NCI-H2081 (cell line): ENCODE measurements at places on chromosomes 2 and 18.

DNA sequence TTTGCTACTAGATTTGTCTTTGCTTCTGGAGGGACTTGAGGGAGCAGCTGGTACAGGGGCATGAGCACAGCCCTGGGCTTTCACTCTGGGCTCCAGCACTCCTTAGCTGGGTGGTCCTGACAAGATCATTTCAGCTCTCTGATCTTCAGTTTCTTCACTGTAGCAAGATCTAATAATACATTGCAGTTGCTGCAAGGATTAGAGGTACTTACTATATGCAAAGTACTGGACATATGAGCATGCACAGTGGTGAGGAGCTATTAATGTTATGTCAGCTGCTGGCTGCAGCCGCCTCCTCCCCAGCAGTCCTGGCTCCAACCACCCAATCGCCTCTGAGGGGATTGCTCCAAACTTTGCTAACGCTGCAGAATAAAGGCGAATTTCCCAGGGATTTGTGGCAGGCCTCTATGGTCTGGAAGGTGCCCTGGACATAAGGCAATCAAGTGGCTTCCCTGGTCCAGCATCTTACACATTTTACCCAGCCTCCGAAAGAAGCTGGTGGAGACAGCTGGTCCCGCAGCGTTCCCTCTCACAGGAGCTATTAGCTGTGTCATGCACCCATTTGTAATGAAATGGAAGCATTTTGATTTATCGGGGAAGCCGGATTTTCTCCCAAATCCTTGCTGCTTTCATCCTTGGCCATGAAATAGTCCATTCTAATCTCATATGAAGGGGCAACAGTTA, 96.7 kb downstream of the RHOB start:
- no peak for DNase-seq

- DNase-seq: no peak
Observed at GRCh38 chr2:46380038-46380940, 83.1 kb downstream of the EPAS1 start.

GRCh38 chr2:60906395-60906794, 25.0 kb downstream of the REL start:
- DNase-seq: no peak

DNA sequence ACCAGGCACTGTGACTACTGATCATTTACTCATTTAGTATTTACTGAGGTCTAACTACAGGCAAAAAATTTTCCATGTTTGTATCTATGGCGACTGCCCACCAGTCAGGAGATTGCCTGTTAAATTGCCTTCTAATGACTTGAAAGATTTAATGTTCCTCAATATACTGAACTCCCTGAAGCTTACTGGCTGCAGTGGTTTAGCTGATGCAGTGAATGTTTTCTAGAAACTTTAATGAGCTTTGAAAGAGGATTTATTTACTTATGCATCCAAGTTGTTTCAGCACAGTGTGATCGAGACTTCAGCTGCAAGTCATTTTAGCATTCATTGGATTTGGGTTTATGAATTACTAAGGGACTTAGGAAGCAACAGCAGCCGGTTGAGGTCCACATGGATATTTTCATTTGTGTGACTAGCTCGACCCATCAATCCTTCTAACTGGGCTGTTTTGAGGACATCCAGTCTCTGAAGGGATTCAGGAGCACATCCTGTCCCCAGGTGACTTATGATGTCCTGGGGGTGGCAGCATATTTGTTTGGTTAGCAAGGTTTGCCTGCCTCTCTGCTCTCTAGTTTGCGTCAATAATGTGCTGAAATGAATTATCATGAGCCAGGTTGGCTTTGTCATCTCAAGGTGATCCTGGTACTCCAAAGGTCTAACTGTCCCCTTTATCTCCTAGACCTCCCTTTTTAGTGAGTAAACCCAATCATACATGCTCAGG, 26.8 kb downstream of the ACMSD start:
- DNase-seq: no peak

DNA sequence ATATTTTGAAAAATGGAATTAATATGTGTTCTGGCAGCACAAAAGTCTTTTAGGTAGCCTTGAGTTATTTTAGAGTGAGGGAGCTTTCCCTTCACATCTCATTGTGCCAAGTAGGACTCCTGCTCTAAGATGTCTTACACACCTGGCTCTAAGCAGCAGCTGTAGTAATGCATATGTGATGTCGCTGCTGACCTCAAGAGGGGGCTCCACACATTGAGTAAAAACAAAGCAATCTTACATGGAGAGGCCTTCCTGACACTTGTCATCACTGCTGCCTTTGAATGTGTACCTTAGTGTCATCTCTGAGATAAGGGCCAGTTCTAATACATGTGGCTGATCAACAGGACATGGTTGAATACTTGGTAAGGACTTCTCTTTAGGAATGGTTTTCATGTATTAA, 75.8 kb downstream of the ACTR3 start:
- DNase-seq: peak; percentile 6

GRCh38 chr2:217993817-217994463, 8.9 kb downstream of the TNS1 start:
- peak; percentile 42 for DNase-seq

GRCh38 chr2:68172521-68172920, 14.8 kb downstream of the PNO1 start:
- DNase-seq: no peak

- DNase-seq: no peak
Observed at GRCh38 chr18:71027531-71027930, 738.7 kb downstream of the SOCS6 start.

DNA sequence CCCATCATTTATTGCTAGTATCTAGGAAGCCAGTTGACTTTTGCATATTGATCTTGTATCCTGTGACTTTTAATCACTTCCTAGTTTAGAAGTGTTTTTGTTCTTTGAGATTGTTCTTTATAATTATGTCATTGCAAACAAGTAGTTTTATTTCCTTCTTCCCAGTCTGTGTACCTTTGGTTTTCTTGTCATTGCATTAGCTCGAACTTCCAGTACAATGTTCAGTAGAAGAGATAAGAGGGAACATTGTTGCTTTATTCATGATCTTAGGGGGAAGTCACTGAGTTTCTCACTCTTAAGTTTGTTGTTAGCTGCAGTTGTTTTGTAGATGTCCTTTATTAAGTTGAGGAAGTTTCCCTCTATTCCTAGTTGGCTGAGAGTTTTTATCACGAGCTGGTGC, 61.0 kb downstream of the TRAPPC12 start:
- DNase-seq: no peak

DNA sequence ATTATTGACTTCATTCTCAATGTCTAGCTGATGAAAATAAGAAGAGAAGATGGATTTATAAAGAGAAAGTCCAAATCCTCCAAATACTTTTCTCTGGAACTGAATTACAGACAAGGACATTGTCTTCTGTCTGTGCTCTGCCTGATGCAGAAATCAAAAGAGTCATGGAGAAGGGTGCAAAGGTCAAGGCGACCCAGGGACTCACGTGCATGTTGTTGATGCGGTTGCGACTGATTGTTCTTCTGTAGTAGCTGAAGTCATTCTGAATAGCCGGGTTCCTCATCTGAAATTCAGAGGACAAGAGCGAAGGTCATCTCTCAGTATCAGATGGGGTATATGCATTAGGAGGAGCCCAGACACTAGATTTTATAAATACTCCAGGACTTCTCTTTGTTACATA, 104.4 kb downstream of the CYRIA start:
- no peak for DNase-seq

GRCh38 chr2:149994057-149994728, 406.6 kb upstream of the MMADHC start:
- no peak for DNase-seq

- no peak for DNase-seq
Observed at GRCh38 chr2:184923751-184924150, 325.4 kb downstream of the ZNF804A start.

- no peak for DNase-seq
Observed at GRCh38 chr2:135893374-135893794, 17.1 kb upstream of the MCM6 start.

DNA sequence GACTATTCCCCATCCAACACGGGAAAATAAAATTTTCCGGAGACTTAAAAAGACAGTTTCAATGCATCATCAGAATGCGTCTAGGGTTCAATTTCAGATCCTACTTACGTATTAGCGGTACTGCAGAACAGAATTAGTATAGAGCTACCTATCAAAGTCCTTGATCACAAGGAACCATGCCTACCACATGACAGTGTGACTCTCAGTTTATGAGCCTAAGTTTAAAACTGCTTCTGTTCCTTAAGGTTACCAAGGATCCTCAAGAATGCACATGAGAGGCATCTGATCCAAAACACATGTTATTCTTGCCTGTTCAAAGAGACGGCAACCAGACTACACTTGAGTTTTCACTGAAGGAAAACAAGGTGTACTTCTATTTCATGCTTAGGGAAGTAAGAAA, 369.7 kb downstream of the EPHA4 start:
- no peak for DNase-seq

GRCh38 chr18:489244-490023, 11.1 kb downstream of the COLEC12 start:
- no peak for DNase-seq

GRCh38 chr18:3150274-3150673, 69.5 kb downstream of the MYOM1 start:
- no peak for DNase-seq

DNA sequence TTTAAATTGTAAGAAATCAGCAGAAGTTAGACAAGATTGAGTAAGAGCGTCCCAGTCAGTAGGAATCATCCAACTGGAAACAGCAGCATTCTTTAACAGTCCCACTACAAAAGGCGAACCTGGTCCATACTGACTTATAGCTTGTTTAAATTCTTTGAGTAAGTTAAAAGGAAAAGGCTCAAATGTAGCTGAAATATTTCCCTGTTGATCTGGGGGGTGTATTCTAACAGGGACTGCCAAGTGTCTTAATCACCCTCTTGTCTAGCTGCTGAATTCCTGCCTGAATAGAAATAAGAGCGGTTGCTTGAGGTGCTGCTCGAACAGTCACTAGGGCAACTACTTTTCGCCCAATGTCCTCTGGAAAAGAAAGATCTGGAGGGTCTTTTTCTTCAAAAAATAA, 56.4 kb upstream of the FMNL2 start:
- DNase-seq: no peak

- DNase-seq: no peak
Observed at GRCh38 chr2:44615950-44616518, 254.3 kb downstream of the CAMKMT start.

DNA sequence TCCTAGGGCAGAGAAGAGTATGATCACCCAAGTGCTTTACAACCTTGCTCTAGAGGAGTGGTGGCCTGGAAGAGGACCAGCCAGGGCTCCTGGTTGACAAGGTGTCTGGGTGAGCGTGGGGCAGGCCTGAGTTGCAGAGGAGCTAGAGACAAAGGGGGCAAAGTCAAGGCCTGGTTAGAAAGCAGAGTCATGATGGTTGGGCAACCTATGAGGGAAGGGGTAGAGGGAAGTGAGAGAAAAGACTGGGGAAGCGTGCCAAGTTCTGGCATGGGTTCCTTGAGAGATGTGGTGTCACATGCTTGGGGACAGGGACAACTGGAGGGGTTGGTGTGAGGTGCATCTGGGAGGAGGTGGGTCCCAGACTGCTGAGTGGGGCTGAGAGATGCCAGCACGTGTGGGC, 13.5 kb downstream of the ZFP36L2 start:
- no peak for DNase-seq

DNA sequence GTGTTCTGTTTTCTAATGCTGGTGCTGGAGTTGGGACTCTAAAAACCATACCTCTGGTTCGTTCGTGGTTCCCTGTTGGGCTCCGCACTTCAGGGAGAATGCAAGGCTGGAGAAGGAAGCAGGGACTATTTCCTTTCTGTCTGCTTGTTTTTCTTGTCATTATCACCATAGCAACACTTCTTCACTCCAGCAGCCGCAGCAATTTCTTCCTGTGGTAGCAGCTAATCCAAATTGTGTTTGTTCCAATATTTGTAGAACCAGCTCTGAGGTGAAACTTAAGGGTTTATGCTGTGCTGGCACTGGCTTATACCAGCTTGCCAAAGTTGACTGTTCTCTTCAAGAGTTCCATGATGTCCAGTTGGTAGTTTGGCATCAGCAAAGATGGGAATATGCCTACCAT, 301.4 kb upstream of the SYT4 start:
- peak; percentile 68 for DNase-seq

DNA sequence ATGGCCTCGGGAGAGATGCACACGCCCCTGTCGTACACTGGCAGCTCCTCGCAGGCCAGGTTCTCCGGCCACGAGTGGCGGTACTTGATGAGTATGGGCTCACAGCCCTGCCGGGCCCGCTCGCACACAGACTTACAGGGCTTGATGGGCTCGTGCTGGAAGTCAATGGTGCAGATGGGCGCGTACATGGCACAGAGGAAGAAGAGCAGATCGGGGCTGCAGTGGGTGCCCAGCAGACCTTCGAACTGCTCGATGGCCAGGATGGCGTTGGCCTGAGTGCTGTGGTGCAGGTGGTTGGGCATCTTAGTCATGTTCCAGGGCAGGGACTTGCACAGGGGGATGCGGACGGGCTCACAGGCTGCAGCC, 359 bp downstream of the FRZB start:
- no peak for DNase-seq

GRCh38 chr2:45554742-45555140, 56.3 kb downstream of the SRBD1 start:
- DNase-seq: no peak

DNA sequence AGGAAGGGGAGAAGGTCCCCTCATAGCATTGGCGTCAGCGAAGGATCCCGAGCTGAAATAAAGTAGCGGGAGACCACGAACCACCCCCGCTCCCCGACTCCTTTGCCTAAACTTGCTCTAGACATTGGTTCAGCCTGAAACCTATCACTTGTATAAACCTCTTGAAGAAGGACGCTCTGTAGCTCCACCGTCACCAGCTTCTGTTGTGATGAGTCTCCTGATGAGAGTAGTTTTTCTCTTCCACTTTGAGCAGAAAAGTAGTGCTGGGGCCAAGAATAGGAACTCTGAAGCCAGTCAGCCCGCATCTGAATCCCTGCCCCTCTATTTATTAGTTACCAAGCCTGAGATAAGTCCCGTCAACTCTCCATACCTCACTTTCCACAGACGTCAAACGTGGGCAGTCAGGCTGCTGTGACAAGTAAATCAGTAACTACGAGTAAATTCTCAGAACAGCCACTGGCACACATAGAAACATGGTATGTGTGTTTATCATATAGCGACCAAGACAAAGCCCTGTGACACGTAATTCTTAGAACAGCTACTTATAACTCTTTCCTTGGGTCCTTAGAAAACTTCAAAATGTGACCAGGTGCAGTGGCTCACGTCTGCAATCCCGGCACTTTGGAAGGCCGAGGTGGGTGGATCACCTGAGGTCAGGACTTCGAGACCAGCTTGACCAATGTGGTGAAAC, 61.7 kb downstream of the CD226 start:
- DNase-seq: no peak

DNA sequence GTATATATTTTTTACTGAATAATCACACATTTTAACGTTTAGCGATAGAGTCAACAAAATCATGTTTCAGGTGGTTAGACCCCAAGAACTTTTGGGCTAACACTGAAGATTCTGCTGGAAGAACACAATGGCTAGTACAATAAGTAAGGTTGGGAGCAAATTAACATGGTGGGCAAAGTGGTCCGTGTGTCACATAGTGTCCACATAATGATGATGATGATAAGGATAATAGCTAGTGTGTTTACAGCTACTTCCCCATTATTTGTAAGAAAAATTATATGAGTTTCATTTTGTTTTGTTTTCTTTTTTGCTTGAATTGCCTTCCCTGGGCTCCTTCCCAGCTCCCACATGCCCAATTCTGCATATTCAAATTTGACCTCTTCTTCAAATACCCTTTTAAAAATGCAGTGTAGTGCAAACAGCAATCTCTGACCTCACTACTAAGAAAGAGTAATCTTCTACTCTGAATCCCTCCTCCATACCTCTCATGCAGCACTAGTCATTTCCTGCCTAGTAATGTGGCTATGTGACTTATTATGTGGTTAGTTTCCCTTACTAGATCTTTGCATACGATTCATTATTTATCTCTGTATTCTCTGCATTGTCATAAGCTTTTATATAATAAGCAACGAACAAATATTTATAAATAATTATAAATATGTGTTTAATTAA, 16.9 kb upstream of the VPS54 start:
- DNase-seq: no peak

- DNase-seq: peak; percentile 84
Observed at GRCh38 chr2:208556983-208557484, 150.4 kb downstream of the PTH2R start.
